ENCODE measurements at places on chromosomes 11 and 22. TPM values are rescaled to one million over a fixed set of nuclear protein-coding genes. Genes with fewer than 3 reads are reported as not detected.

The CASP1 gene
- total RNA-seq = 84.8 TPM

The ALG12 gene
- total RNA-seq = 22.9 TPM

The DENND6B gene
- 2.2 TPM for total RNA-seq

The SHANK3 gene
- total RNA-seq = not detected

The RBMXL2 gene
- not detected for total RNA-seq

The PIM3 gene
- 78.5 TPM for total RNA-seq

The TMEM9B gene
- total RNA-seq = 42.7 TPM

The NEFH gene
- total RNA-seq = 2.3 TPM

The APOA5 gene
- total RNA-seq = not detected

The EHF gene
- total RNA-seq = 0.50 TPM

The P2RX6 gene
- total RNA-seq = not detected

The ZNF280A gene
- not detected for total RNA-seq

The TLCD5 gene
- total RNA-seq = 0.26 TPM

The CAVIN3 gene
- 0.78 TPM for total RNA-seq

The XKR3 gene
- not detected for total RNA-seq

Data from natural killer cell treated with Interleukin-12 subunit alpha and Interleukin-12 subunit beta and Interleukin-15 and Interleukin-18, amount 100 ng/mL, for 72 hours (primary cell).